ENCODE measurements at places on chromosomes 1 and 21. TPM values are rescaled to one million over a fixed set of nuclear protein-coding genes. Genes with fewer than 3 reads are reported as not detected.

SAMD11 gene
- total RNA-seq: 14.8 TPM

- no peak for DNase-seq
Measured at GRCh38 chr1:31904339-31905092, 33.7 kb downstream of the PTP4A2 start.

DNA sequence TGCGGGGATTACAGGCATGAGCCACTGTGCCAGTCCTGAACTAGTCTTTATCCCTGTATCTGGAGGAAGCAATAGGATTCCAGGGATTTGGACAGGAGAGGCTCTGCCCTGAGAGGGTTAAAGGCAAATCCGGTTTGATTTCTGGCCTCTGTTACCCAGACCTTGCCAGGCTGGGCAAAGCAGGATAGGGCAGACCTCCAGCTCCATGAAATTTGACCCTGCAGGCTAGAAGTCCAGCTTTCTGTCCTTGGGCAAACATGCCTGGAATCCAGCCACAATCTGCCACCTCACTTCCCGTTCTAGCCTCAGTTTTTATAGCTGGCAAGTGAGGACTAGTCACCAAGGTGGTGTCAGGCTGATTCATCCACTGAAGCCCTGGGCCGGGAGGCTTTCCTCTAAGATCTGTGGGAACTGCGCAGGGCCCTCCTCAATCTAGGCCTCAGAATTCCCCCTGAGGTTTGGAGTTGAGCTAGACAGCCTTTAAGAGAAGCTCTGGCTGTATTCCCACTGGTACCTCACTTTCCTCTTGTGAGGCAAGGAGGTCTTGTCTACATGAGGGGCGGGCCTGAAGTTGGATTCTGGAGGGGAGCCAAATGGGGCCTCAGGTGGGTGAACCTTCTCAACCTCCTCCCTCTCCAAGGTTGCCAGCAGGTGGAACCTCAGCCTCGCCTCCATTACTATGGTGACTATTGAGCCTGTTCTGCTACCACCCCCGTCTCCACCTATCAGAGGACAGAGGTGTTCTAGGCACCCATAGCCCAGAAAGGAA lies 7.0 kb upstream of the P3R3URF start:
- DNase-seq: no peak

F3 gene
- total RNA-seq: 21.9 TPM

DNA sequence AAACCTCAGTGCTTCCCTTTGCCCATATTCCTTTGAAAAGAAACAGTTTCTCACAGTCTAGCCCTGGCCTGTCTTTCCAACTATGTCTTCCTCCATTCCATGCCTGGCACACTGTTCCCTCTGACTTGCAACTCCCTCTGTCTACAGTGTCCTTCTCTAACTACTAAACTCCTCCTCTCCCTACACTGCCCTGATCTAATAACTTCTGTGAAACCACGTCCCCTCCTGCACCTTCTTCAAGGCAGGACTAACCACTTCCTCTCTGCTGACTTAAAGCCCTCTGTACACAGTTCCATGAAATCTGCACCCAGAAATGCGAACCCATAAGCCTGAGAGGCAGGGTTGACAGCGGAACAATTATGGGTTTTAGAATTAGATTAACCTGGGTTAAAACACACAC lies 62.2 kb upstream of the ATP1B1 start:
- DNase-seq: no peak
